ENCODE measurements at places on chromosomes 6 and 20.

GRCh38 chr20:59484228-59484627, 120.1 kb upstream of the PHACTR3 start:
- no peak for DNase-seq

DNA sequence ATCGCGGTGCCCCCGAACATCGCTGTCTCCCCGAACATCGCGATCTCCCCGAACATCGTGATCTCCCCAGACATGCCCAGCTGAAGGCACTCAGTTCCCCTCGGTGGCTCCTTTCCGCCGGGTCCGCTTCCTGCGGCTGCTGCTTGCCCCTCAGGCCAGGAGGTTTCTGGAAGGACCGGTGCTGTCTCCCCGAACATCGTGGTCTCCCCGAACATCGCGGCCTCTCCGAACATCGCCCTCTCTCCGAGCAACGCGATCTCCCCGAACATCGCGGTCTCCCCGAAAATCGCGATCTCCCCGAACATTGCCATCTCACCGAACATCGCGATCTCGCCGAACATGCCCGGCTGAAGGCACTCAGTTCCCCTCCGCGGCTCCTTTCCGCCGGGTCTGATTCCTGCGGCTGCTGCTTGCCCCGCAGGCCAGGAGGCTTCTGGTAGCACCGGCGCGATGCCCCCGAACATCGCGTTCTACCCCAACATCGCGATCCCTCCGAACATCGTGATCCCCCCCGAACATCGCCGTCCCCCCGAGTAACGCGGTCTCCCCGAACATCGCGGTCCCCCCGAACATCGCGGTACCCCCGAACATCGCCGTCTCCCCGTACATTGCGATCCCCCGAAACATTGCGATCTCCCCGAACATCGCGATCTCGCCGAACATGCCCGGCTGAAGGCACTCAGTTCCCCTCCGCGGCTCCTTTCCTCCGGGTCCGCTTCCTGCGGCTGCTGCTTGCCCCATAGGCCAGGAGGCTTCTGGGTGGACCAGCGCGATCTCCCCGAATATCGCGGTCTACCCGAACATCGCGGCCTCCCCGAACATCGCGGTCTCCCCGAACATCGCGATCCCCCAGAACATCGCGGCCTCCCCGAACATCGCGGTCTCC, 808 bp downstream of the ULBP1 start:
- DNase-seq, result no peak

- DNase-seq, result no peak
Measured at GRCh38 chr6:1175877-1176276, 136.0 kb upstream of the FOXQ1 start.

- DNase-seq, result no peak
Measured at GRCh38 chr6:118683881-118684872, 32.8 kb upstream of the CEP85L start.

- DNase-seq, result no peak
Measured at GRCh38 chr6:107636486-107636885, 146.6 kb downstream of the SOBP start.

DNA sequence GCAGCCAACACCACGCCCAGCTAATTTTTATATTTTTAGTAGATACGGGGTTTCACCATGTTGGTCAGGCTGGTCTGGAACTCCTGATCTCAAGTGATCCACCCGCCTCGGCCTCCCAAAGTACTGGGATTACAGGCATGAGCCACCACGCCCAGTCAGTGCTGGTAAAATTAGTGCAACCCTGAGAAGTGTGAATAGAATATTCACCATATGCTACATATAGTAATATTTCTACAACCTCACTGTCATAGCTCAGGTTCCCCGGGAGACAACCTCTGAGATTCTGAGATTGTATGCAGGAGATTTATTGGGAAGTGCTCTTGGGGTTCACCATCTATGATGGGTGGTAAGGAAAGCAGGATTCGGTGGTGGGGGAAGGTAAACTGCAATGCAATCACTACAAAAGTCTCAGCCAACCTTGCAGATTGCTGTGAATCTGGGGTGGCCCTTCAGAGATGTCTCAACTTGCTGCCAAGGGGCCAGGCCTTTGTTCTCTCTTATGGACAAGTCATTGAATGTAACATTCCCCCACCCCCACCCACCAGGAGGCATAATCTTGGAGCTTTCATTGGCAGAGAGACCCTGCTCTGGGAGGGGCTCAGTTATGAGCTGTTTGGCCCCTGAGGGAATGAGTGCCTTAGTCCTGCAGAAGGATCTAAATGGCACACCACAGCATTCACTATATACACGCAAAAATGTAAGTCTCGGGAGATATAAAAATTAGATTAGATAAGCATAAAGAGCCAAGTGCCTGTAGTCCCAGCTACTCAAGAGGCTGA, 34.0 kb upstream of the SEC63 start:
- no peak for DNase-seq

- DNase-seq, result no peak
Measured at GRCh38 chr6:139846538-139847456, 472.3 kb upstream of the CITED2 start.

- DNase-seq, result no peak
Measured at GRCh38 chr6:129695373-129696027, 14.5 kb downstream of the ARHGAP18 start.

DNA sequence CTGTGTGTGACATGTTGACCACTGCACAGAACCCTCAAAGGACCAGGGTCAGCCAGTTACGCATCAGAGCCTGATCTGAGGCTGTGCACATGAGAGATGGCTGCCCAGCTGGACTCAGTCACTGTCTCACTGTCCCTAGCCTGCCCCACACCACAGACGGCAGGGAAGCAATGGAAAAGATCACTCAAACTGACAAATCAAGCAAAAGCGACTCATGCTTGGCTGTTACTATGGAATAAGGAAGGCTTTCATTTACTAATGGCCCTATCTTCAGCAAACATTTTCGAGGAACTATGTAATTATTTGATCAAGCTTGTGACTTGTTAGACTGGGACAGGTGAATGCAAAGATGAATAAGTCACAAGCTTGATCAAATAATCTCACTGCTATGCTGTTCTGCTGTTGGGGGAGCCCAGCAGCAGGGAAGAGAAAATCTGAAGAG, 137.0 kb downstream of the SLC23A2 start:
- no peak for DNase-seq

GRCh38 chr6:157693867-157694266, 129.2 kb upstream of the SNX9 start:
- peak; percentile 74 for DNase-seq

DNA sequence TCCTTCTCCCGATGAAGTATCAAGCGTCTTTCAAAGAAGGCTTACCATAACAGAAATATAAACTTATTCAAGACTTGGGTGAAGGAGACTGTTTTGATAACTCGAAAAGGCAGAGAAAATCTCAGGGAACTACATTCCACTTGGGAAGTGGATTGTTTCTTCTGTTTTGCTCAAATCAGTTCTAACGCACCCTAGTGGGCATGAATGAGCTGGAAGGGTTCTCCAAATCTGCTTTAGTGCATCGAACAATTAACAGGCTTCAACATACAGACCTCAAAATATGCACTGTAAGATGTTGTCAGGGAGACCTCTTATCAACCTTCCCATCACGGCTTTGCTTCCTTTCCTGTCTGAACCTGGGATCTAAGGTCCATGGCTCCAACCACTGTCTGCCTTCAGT, 392.5 kb downstream of the CD83 start:
- DNase-seq, result no peak
